Fibroblast of skin of left biceps (primary cell): ENCODE measurements at places on chromosomes 13 and 19.
A peak's percentile ranks its signal among the peaks of the same experiment; 100 is the strongest.

DNA sequence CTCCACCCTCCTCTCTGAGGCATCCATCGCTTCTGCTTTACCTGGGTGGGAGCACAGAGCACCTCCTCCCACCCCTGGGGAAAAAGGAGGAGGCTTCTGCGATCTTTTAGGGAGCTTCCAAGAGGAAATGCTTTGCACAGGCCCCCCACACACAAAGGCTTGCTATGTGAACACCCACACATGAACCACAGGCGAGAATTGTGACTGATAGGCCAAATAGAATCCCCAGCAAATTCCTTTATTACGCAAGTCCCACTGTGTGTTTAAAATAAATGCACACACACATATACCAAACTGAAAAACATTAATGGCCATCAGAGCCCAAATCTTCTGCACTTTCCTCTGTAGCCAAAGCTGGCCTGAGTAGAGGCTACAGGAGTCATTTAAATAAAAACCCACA lies 50.6 kb downstream of the HSPH1 start:
- no peak for DNase-seq

DNA sequence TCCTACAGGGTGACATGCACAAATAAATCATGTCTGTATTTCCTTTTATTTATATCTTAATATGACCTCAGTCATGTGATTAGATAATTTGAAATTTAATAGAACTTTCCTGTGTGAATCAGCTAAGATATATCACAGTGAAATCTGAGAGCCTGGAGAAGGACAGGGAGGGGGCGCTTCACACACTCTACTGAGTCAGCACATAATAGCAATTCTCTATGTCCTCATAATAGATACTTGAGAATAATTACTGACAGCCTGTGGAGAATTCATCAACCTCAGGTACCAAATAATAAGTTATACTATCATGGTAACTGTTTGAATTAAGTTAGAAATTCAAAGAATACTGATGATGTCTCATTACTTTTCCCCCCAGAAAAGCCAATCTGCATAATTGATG lies 98.0 kb upstream of the SLC10A2 start:
- DNase-seq: no peak

DNA sequence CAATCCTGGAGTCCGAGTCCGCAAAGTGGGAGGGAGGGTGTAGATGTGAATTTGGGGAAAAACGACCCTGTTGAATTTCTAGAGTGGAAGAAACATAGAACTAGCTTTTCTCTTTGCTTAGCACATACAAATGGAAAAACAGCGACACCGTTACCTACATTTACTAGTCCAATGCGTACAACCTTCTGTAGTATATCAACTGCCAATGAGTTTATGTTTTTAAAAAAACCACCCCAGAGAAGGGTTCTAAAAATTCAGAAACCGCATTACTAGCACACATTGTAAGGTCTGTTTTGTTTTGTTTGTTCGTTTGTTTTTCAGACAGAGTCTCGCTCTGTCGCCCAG lies 332 bp upstream of the SUPT20H start:
- no peak for DNase-seq

GRCh38 chr19:49973987-49974386 lies 13.0 kb upstream of the SIGLEC11 start:
- DNase-seq: no peak

GRCh38 chr13:34608331-34608730 lies 333.7 kb upstream of the NBEA start:
- no peak for DNase-seq

DNA sequence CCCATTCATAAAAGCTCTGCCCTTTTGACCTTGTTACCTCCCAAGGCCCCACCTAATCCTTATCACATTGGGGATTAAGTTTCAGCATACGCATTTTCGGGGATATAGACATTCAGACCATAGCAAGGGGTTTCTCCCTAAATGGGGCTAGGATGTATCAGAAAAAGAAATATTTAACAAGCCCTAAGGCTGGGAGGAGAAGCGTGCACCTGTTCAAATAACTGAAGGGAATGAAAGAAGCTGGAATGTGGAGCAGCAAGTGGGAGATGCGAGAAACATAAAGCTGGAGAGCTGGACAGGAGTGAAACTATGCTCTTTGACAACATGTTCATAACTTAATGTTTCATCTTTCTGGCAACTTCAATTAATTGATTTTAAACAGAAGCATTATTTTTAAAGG lies 811.8 kb upstream of the GPC6 start:
- DNase-seq: no peak

GRCh38 chr13:51826606-51827005 lies 18.4 kb downstream of the TMEM272 start:
- DNase-seq: no peak

DNA sequence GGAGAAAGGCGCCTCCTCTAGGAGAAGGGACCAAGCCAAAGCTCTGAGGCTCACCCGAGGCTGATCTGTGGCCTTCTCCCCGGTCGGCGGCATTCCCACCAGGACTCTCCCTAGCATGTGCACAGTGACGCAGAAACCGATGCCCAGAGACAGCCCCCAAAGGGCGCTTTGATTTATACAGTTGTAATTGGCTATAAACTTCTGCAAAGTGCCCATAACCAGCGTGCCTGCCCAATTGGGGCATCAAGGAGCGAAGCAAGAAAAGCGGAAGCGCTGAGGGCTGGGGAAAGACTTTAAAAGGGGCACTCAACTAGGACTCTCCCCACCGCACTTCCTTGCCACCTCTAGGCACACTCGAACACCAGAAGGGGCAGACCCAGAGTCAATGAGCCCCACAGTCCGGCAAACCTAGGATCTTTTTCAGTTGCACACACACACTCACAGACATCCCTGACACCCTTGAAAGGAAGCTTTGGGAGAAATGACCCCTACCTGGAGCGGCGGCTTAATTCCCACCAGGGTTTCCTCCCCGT lies 1.8 kb downstream of the CDX2 start:
- DNase-seq: no peak

DNA sequence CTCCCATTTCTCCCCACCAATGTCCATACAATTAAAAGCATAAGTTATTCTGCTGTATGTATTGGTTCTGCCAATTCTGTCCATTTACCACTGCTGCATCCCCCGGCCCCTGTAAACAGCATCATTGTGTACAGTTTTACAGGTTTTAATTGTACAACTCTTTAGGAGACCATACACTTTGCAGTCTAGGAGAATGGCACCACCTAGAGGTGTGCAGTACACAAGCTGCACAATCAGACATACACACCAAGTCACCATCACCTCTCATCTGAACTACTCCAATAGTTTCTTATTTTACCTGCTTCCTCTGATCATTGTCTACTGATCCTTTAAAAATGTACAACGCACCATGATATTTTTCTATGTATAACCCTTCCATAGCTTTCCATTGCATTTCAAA lies 855.9 kb upstream of the KLHL1 start:
- DNase-seq: no peak

DNA sequence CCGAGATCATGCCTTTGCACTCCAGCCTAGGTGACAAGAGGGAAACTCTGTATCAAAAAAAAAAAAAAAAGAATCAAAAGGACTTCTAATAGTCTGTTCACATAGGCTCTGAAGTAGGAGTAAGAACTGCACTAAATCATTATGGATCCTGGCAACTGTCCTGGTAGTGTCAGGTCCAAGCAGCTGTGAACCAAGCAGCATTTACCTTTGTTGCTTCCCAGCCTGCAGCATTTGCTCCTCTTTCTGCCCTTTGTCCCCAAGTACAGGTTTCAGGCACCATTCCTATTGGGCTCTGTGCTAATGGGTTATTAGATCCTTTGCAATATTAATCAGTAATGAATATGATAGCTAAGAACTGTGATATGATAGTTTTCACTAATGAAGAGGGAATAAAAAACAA lies 77.4 kb upstream of the NBEA start:
- DNase-seq: no peak

DNA sequence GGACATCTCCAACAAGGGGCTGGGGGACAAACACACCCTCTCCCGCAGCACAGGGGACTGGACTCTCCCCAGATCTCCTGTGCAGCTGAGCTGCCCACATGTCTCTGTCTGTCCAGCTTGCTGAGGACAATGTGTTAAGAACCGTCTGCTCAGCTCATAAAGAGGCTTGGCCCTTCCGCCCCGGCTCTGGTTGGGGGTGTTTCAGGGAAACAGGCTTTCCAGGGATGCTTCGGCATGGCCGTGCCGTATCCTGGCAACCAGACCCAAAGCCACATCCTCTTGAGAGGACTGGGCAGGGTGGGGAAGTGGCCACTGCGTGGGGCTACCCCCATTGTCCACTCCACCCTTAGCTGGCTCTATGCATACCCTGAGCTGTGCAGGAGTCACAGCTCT lies 41.1 kb upstream of the CHST8 start:
- no peak for DNase-seq

- no peak for DNase-seq
These were observed 8.5 kb downstream of the RELB start for GRCh38 chr19:45009625-45010255.

GRCh38 chr13:26185720-26186117 lies 36.4 kb downstream of the RNF6 start:
- DNase-seq: no peak

- no peak for DNase-seq
These were observed 2.4 kb downstream of the PCSK4 start for GRCh38 chr19:1487576-1488281.

GRCh38 chr19:6222884-6223283 lies 56.9 kb downstream of the MLLT1 start:
- DNase-seq: no peak

GRCh38 chr19:49592486-49593232 lies 1.7 kb downstream of the PRR12 start:
- no peak for DNase-seq

- no peak for DNase-seq
These were observed 6.1 kb upstream of the GMIP start for GRCh38 chr19:19649580-19649995.

DNA sequence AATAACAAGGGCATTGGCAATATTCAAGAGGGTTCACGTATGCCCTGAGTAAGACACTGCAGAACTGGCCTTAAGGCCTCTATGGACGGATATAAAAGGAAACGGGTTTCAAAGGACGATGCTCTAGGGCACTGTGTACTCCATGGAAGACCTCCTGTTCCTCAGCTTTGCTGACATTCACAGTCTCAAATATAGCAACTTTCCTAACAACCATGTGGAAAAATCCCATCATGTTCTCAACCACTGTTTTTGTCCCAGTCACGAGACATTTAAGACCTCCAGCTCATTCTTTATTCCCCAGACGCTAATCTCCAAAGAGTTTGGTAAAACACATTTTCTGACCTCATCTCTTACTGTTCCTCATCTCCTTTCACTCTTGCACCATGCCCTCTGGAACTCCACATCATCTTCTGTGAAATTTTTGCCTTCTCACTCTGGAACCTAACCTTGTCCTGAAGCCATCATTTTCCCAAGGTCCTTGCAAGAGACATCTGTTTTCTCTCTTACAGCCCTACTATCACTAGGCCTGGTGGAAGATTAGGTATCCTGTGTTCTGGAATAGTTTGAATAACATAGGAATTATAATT lies 37.6 kb downstream of the SPRY2 start:
- no peak for DNase-seq

DNA sequence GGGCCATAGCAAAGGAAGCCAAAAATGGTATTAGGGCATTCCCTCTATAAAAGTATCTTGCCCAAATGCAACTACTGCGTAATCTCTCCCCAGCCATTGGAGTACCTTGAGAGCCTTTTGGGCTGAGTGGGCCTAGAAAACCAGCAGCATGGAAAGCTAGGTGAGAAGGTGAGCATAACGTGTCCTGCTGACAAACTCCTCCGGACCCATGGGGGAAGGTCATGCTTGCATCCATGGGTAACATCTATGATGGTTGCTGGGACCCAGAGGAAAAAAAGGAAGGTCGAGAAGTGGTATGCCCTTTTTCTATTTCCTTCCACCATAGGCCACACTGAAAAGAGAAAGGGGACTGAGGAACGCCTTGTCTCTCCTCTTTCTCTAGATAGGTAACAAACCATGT lies 57.4 kb downstream of the ZNF728 start:
- no peak for DNase-seq

GRCh38 chr13:94712812-94713560 lies 641 bp upstream of the SOX21 start:
- no peak for DNase-seq

GRCh38 chr13:92994056-92994455 lies 232.6 kb upstream of the GPC6 start:
- peak; percentile 20 for DNase-seq

DNA sequence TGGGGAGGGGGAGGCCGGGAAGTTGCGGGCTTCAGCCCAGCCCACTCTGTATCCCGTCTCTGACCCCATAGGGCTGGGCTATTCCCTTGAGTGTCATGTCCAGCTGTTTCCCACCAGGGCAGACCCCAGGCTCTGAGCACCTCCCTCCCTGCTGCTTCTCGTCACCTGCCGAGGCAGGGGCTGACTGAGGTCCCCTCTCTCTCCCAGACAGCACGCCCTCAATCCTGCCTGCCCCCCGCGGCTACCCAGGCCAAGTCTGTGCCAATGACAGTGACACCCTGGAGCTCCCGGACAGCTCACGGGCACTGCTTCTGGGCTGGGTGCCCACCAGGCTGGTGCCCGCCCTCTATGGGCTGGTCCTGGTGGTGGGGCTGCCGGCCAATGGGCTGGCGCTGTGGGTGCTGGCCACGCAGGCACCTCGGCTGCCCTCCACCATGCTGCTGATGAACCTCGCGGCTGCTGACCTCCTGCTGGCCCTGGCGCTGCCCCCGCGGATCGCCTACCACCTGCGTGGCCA lies 625 bp downstream of the F2RL3 start:
- no peak for DNase-seq

- no peak for DNase-seq
These were observed 231.5 kb upstream of the KLHL1 start for GRCh38 chr13:70339738-70340137.

- no peak for DNase-seq
These were observed 1.0 kb upstream of the TM6SF2 start for GRCh38 chr19:19274146-19274545.

- DNase-seq: no peak
These were observed 3.6 kb downstream of the TPT1 start for GRCh38 chr13:45337395-45337794.

DNA sequence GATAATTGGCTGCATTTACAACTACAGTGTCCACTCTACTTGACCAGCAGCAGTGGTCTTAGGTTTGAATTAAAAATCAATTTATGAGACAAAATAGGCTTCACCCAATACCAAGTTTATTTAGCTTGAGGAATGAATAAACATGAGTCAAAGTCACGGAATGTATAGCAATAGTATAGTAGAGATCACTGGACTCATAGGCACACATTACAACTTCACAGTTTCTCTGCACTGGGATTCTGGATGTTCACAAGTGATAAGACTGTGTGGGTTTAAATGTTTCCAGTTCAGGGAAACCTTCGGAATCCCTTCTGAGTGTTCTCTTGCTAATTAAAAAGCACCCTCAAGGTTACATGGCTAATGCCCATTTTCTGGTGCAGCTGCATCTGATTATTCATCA lies 1064.9 kb downstream of the SLITRK5 start:
- DNase-seq: no peak

DNA sequence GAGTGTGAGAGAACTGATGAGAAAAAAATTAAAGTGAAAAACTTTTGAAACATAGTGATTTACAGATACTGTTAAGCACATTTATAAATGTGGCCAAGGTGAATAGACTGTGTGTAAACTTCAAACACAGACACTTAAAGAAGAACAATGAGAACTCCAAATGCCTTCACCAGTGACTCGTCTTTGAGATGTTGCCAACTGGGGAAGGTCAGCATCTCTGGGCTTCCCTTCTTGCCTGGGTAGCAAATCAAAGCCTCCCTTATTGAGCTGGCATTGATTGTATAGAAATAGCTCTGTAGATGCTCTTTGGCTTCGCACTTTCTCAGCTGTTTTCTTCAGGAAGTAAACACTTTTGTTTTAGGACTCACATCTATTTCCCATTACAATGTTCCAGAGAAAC lies 177.3 kb upstream of the SGCG start:
- DNase-seq: no peak

GRCh38 chr13:97211300-97211699 lies 10.8 kb upstream of the MBNL2 start:
- DNase-seq: no peak

- no peak for DNase-seq
These were observed 81.1 kb upstream of the SIAH3 start for GRCh38 chr13:45932676-45933075.
